NCI-H1105 (cell line): ENCODE measurements at places on chromosomes 13 and 19.

- no peak for DNase-seq
Observed at GRCh38 chr19:3056417-3057088, 5.7 kb downstream of the TLE5 start.

DNA sequence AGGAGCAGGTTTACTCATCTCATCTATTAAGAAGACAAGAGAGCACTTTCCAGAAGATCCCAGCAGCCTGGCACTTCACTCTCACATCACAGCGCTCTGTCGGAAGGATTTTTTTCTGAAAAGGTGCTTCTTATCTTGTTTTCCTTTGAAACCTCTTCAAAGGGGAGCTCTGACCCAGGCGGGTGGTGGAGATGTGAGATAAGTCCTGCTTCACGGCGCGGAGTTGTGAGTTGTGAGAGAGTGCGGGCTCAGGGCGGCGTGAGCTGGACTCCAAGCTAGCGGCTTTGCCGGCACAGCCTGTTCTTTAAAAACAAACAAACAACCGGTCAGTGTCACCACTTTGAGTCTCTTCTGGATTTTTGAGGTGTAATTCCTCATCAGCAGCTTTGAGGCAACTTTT lies 169.0 kb upstream of the ARGLU1 start:
- DNase-seq, result no peak

GRCh38 chr13:43388282-43389034 lies 365.1 kb downstream of the DNAJC15 start:
- peak; percentile 72 for DNase-seq

- DNase-seq, result no peak
Observed at GRCh38 chr13:112674412-112675365, 15.1 kb upstream of the ATP11A start.

DNA sequence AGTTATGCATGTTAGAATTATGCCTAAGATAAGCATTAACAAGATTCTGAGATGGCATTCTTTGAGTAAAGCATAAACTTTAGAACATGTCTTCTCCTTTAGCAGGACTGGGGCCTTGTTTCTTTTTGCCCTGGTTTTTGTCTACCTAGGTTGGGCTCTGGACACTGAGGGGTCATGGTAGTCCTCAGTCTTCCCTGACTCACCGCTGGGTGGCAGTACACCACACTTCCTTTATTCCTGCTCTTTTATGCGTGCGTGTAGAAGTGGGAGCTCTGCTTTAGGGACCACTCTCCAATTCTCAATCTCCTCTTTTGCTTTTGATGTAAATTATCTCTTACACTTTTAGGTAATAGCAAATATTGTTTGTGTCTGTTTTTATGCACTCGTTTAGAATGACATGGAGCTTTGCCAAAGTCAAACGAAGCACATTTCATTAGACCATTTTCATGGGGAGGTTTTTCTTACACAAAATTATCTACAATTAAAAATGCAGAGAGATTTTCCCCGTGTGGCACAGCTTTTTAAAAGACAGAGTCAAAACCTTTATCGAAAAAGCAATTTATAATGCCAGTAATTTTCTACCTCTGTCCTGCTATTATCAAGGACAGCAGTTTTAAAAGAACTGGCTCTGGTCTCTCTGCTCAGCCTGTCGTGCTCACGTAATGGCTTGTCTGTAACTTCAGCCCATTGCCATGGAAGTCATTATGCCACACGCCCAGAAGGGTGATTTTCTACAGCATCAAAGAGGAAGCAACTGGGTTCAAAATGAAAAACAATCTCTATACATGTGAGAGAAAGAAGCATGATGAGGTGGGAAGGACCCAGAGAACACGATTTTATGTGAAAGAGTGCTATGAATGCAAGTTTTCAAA lies 413.9 kb downstream of the COG6 start:
- peak; percentile 19 for DNase-seq

DNA sequence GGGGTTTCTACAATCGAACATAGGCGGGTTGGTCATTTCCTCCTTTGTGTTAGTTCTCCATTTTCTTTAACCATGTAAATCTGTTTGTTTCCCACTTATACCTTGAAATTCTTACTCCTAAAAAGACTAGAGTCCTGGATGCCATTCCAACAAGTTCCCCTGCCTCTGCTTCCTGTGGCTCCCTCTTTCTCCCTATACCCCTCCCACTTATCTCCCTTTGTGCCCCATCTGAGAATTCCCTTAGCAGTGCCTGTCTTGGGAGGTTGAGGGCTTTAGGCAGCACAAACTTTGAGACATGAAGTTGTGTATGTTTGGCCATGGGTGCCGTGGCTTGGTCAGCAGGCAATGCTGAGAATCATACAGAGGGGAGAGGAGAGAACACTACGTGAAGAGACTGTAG lies 176.4 kb downstream of the RGCC start:
- no peak for DNase-seq

- no peak for DNase-seq
Observed at GRCh38 chr13:33176526-33176925, 109.0 kb downstream of the STARD13 start.

DNA sequence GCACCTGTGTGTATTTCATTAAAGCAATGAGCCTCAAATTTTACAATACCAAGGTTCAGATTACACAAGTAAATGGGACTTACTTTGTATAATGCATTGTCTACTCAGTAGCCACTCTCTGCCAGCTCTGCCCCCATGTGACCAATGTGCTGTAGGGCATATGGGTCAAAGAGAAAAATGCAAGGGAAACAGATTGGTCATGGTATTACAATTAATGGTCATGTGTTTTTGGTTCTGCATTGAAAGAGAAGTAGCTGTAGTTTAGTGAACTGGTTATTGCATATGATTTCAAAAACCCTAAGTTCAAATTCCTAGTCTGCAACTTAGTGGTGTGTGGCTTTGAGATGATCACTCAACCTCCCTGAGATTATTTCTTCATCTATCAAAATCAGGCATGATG lies 545.4 kb downstream of the SUCLA2 start:
- no peak for DNase-seq

GRCh38 chr13:23771956-23772355 lies 117.2 kb downstream of the MIPEP start:
- no peak for DNase-seq

DNA sequence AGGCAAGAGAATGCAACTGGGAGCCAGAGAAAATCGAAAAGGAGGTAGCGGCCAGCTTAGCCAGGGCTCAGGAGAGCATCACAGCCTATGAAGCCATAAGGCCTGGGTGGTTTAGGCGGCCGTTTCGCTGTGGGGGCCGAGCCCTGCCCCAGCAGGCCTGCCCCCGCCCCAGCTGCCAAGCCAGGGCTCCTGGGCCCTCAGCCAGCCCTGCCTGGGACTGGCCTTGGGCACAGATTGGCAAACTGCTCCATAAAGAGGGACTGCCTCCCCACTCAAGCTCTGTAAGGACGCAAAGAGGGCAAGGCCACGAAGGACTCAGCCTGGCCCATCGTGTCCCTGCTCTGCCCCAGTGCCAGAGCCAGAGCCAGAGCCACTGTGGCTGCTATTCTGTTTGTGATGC lies 10.2 kb downstream of the ZNF653 start:
- DNase-seq, result no peak

DNA sequence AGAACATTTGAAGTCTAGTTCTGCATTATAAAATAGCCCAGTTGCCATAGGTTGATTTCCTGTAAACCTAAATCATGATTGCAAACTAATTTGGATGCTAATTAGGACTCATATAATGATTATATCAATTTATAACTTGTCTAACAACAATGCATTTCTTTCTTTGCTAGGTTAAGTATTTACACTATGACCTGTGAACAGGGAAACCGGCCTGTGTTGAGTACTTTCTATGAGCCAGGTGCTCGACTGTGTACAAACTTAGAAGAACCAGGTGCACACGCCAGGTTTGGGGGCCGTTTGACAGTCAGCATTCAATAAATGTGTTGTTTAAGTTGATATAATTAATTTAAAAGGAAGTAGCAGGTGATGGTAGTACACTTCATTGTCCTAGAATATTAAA lies 203.1 kb downstream of the TM9SF2 start:
- peak; percentile 43 for DNase-seq

GRCh38 chr19:51808333-51808986 lies 13.5 kb downstream of the FPR3 start:
- no peak for DNase-seq

- no peak for DNase-seq
Observed at GRCh38 chr13:66556306-66556705, 673.8 kb downstream of the PCDH9 start.

- DNase-seq, result no peak
Observed at GRCh38 chr13:76872675-76873074, 13.5 kb downstream of the KCTD12 start.

DNA sequence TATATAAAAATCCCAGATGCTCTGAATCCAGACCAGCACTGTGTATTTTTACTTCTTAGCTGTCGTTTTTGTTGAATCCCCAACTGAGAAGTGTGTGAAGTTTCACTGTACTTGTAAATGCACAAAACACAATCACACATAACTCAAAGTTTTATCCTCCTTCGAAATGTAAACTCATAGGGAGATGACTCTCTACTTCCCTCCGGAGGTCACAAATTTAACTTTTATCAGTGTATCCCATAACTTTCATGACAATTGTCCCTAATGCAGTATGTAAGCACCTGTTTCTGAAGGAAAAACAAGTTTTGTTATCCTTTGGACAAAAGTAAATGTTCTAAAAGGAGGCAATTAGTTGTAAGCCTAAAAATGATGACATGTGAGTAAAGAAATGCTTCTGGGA lies 665.0 kb upstream of the SLITRK6 start:
- DNase-seq, result no peak

- peak; percentile 39 for DNase-seq
Observed at GRCh38 chr19:294946-295686, 3.9 kb upstream of the PLPP2 start.

- DNase-seq, result no peak
Observed at GRCh38 chr13:36986462-36987240, 12.5 kb downstream of the ALG5 start.

GRCh38 chr13:41384749-41385503 lies 72.4 kb upstream of the RGCC start:
- no peak for DNase-seq

DNA sequence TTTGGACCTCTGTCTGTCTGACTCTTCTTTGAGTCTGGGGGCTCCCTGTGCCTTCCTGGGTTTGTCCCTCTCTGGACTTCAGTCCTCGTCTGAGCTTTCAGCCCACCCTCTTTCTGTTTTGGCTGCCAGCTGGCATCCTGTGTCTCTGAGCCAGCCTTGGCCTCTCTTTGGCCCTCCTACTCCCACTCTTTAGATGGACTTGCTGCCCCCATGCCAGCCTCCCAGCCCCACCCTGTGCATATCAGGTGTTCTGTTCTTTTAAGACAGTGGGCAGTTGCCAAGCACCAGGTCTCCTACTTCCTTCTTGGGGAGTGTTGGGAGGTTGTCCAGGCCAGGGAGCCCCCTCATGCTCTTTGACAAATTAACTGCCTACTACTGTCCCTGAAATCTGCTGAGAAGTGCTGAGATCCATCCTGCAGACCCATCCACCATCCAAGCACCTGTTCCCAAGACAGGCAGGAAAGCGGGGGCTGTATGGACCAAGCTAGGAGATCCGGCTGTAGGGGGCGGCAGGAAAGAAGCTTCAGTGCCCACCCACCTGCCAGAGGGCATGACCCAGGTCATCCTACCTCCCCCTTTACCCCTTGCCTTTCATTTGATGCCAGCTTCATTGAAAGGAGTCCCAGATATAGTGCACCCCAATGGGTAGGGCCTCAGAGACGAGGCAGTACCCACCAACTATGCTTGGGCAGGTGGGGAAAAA lies 9.6 kb downstream of the CIC start:
- DNase-seq, result no peak

DNA sequence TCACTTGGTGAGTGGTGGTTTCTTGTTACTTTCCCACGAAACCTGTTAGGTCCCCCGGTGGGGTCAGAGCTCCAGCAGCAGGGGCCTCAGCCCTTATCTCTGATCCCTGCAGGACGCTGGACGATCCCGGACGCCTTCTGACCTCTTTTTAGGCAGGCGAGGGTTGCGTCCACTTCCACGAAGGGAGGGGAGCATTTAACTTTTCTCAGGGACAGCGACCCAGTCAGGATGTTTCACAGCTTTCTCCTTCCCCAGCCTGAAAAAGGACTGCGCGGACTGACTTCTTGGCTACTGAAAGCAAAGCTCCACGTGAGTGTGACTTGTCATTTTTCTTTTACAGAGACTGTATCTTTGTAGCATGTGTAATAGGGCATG lies 692 bp downstream of the ZNF234 start:
- no peak for DNase-seq

DNA sequence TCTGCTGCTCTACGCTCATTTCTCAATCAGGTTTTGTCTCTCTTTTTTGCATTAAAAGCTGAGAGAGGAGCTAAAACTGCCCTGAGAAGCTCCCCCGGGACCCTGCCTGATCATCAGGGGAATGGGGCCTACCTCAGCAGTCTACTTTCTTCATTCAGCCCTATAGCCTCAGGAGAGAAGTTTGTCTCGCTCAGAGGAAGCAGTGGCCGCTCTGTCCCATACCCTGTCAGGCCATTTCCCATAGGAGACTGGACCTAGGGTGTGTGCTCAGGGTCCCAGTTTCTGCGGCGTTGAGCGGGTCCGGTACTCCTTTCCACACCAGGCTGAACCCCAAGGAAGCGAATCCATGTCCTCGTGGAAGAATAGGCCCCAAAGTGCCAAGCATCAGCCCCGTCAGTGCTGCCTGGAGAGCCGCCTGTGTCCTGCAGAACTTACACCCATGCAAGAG lies 21.7 kb downstream of the UBE2L5 start:
- DNase-seq, result no peak

GRCh38 chr13:29568731-29569130 lies 26.8 kb downstream of the SLC7A1 start:
- no peak for DNase-seq

DNA sequence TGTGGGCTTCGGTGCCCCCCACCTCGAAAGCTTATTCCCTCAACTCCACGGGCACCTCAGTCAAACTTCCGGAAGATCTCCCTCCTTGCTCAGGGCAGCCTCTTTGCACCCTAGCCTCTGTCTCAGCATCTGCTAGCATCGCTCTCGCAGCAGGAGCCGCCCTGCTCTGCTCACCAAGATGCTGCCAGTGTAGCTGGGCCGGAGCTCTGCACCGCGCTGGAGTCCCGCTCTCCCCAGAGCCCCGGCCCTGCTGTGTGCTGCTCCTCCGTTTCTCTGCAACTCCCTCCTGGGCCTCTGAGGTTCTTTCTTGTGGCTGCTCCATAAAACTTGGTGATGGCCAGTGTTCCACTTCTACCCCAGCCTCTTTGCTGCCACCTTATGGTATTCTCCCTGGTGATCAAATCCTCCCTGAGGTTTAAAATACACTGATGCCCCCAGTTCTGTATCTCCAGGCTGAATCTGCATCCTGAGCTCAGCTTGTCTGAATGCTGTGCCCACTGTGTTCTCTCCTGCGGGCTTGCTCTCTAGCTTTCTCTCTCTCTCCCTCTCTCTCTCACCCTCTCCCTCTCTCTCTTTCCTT lies 198.0 kb downstream of the UQCRFS1 start:
- DNase-seq, result no peak

DNA sequence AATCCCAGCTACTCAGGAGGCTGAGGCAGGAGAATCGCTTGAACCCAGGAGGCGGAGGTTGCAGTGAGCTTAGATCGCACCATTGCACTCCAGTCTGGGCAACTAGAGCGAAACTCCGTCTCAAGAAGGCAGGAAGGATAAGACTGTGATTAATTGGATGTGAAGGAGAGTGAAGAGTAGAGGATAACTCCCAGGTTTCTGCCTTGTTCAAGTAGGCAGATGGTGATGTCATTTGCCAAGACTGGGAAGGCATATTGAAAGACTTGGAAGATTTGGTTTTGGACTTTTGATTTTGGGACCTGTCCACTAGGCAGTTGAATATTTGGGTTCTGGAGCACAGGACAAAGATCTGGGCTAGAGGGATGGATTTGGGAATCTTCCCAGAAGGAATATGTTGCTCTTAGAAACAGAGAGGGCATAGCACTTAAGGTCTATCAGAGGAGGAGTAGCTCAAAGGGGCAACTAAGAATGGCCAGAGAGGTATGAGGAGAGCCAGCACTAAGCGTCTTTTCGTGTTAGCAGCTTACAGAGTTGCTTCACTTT lies 20.0 kb downstream of the GARRE1 start:
- no peak for DNase-seq
